H4 (cell line): ENCODE measurements at places on chromosomes 7 and 10. TPM values are rescaled to one million over a fixed set of nuclear protein-coding genes. Genes with fewer than 3 reads are reported as not detected.

DNA sequence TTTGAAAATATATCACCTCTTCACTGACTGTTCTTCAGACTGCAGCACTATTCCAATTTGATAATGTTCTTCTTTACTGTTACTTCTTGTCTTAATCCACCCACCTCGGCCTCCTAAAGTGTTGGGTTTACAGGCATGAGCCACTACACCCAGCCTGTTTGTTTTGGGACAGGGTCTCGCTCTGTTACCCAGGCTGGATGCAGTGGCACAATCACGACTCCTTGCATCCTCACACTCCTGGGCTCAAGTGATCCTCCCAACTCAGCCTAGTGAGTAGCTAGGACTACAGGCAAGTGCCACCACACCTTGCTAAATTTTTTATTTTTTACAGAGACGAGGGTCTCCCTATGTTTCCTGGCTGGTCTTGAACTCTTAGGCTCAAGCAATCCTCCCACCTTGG, 77.9 kb downstream of the NDUFB2 start:
- DNase-seq, result no peak

GRCh38 chr10:118978316-118978997, 51.1 kb upstream of the NANOS1 start:
- no peak for DNase-seq

Gene CHST12
- total RNA-seq, result 18.8 and 20.6 TPM in 2 replicates

Gene LIPK
- total RNA-seq, result not detected in 2 replicates

- DNase-seq, result no peak
Measured at GRCh38 chr7:77269360-77270093, 69.9 kb upstream of the FGL2 start.

DNA sequence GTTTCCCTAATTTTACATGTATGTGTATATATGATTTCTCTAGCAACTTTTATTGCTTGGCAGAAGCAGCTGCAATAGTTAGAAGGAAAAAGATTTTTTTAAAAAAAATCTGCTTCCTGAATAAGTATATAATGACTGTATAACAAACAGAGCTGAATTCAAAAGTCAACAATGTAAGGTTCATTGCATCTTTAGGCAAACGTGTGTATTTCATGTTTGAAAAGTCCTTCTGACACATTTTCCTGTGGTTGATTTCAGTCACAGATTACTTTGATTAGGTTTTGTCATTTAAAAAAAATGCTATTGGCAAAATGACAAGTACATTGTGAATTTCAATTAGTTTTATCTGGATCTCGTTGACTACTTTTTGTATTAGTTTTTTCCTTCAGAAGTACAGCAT, 231.0 kb downstream of the CSTF2T start:
- DNase-seq, result no peak

GRCh38 chr7:116426428-116427156, 72.9 kb upstream of the CAV2 start:
- DNase-seq, result peak; percentile 77

- DNase-seq, result no peak
Measured at GRCh38 chr7:46838463-46838862, 743.4 kb downstream of the TNS3 start.

GRCh38 chr7:17902599-17902998, 37.7 kb downstream of the SNX13 start:
- no peak for DNase-seq
